ENCODE measurements at places on chromosomes 2 and 18.

DNA sequence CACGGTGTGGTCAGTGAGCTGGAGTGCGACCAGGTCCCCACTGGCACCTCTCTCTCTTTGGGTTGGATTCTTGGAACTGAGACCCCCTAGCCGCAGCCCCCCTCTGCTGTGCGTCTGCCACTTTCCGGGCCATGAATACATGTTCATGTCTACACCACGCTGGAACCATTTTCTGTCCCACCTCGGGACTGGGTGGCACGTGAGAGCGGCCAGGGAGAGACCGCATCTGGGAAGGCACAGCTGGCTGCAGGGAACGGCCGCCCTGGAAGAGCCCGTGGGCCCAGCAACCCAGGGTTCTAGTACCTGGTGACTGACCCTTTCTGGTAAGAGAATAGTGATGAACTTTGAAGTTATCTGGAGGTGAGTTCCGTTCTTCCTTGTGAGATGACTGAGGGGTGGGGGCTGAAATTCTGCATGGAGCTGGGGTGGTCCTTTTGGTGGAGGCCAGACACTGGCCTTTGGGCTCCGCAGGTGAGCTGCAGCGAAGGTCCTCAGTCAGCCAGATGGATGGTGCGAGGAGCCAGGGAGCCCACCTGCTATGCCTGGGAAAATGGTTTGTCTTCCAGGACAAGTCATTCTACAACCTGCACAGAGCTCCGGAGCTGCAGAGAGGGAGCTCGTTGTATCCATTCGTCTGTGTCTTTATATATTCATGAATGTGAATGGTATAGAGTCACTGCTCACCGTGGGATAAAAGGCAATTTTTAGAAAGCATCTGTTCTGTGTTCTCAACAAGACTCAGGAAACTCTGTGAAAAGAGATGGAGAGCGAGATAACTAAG, 223.5 kb downstream of the NDUFA10 start:
- DNase-seq, result no peak

- DNase-seq, result no peak
These were observed 550.2 kb upstream of the SETBP1 start for GRCh38 chr18:44130376-44130942.

DNA sequence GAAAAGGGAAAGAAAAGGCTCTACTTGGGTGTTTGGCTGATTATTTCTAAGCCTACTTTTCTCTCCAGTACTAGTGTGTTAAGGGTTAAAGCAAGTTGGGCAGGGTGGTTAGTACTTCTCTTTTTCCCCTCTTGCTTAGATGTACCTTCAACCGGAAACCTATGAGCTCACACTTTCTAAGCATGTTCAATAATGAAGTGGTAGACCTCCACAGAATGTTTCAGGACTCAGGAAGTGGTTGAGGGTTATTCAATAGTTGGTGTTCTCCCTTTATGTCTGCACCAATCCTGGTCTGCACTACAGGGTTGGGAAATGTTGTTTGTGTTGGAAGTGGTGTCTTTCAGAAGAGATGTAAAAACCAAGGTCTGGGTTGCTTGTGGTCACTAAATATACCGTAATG, 137.1 kb downstream of the ZEB2 start:
- no peak for DNase-seq

GRCh38 chr2:104845552-104845931, 8.4 kb upstream of the POU3F3 start:
- no peak for DNase-seq

- DNase-seq, result no peak
These were observed 2.0 kb upstream of the UPP2 start for GRCh38 chr2:158099716-158100115.

GRCh38 chr2:201358684-201359083, 1.5 kb upstream of the FLACC1 start:
- no peak for DNase-seq

DNA sequence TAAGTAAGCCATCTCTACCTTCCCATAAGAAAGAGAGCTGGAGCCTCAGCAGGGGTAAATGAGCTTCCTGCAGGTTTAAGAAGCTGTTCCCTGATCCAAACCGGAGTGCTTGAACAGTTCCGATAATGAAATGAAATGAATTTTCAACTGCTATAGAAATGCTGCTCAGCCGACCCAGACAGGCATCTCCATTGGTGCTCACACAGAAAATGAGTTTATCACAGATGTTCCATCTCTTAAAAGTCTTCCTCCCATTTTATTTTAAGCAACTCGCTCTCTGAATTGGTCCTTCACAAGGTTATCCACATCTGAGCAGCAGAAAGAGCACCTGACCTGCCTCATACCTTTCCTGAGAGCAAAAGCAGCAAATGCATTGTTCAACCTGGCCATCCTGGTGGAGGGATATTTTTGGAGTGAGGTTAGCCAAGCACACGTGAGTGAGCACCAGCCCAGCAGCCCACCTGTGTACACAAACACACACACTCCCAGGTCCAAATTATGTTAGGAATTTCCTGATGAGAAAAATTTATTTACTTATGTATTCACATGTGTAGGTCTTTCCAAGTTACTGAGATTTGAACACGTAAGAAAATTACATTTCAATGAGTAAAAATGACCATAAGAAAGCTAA, 42.2 kb upstream of the CCDC68 start:
- DNase-seq, result no peak

GRCh38 chr2:128367601-128368359, 49.1 kb upstream of the HS6ST1 start:
- no peak for DNase-seq

- no peak for DNase-seq
These were observed 612.8 kb downstream of the RNF144A start for GRCh38 chr2:7530001-7530400.

GRCh38 chr2:235740821-235741220, 247.0 kb downstream of the AGAP1 start:
- DNase-seq, result no peak

- peak; percentile 25 for DNase-seq
These were observed 30.5 kb downstream of the B3GNT7 start for GRCh38 chr2:231425811-231426703.

- peak; percentile 59 for DNase-seq
These were observed 2.3 kb downstream of the ZFP36L2 start for GRCh38 chr2:43224131-43224570.

- no peak for DNase-seq
These were observed 36.4 kb downstream of the PLEKHM3 start for GRCh38 chr2:207988975-207989374.

DNA sequence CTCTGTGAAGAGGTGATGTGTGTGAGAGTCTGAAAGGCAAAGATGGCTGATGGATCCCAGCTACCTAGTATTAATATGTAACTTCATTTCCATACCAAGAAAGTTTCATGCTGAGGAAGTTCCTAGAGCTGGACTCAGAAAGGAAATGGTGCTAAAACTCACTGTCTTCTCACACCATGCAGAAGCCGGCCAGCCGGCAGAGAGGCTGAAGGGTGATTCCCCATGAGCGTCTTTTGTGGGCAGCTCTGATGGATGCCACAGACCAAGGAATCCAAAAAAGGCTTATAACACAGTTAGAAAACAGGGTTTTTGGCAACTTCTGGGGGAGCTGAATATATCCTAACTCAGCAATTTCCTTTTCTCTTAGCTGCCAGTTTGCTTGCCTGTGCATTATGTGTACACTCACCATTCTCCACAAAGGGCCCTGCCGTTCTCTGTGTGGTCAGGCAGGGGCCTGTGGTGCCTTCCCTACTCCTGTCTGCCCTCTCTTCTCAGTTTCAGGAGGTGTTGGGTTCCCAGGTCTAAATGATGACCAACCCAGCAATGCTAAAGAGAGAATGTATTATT, 289.4 kb downstream of the MTX2 start:
- no peak for DNase-seq

GRCh38 chr18:23971666-23972230, 42.8 kb upstream of the TTC39C start:
- no peak for DNase-seq

DNA sequence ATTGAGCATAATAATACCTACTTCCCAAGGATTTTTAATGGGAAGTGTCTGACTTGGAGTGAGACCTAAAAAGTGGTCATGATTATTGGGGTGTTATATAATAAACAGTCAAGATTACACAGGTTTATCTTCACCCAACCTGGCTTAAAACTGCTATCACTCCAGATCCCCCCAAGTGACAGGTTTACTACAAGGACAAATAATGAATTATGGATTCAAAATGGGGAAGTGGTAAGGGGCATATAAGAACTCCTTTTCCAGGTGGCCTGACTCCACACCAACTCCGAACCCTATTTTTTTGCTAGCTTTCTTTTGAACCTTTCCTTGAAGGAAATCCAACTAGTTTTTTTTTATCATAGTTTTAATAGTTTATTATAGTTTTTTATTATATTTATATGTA, 663.0 kb upstream of the FANCL start:
- DNase-seq, result no peak

- no peak for DNase-seq
These were observed 30.7 kb downstream of the BAZ2B start for GRCh38 chr2:159585622-159586021.

DNA sequence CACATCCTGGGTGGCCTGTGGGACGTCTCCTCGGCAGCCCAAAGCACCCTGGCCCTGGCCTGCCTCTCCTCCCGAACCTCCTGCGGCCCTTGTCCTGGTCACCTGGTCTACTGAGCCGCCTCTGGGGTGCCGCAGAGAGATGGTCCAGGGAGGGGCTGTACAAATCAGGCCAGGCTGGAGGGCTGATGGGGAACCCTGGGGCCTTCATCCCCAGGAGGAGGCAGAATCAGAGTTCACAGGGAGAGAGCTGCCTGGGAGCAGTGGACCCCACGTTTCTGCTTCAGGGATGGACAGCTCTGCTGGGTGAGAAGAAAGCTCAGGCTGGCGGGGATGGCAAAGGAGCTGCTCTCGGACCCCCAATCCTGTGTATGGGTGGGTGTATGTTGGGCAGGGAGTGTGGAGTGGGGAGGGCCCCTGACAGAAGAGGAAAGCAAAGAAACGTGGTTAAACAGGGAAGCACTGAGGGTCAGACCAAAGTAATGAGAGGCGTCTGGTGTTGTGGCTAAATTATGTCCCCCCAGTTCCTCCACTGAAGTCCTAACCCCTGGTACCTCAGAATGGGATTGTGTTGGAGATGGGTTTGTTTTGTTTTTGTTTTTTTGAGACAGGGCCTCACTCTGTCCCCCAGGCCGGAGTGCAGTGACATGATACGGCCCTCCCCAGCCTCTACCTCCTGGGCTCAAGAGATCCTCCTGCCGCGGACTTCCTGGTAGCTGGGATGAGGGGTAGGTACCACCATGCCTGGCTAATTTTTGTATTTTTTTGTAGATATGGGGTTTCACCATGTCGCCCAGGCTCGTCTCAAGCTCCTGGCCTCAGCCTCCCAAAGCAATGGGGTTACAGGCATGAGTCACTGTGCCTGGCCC, 73.4 kb upstream of the SMAD7 start:
- no peak for DNase-seq

- DNase-seq, result no peak
These were observed 307.2 kb downstream of the MYCN start for GRCh38 chr2:16247326-16248122.

DNA sequence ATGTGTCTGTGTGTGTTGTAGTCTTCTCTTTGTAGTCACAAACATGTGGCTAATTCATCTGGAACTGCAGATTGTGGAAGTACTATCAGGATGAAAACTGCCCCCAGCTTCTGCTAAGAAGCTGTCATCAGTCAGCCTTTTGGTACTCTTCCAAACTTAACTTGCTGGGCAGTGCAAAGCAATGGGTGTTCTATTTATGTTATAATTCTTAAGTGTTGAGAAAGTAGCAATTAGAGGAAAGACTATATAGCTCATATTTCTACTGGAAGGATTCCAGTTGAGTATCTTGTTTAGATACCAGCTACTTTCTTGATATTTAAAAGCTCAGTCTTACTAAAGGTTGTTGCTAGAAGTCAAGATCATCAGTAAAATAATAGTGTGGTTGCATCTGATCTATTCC, 52.1 kb downstream of the SLC38A11 start:
- no peak for DNase-seq

DNA sequence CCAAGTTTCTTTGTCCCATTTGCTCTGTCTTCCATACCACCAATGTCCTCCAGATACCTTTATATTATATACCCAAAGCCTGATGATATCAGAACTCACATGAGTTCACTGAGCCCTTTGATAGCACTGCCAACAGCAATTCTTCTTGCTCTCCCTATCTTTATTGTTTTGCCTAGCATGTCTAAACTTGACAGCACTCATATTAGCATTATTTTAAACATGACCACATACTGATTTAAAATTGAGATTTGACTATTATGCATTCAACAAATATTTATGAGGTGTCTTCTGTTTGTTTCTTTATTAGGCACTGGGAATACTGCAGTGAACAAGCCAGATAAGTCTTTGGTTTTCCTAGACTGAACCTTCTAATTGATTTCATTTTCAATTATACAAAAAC, 587.3 kb upstream of the GCFC2 start:
- DNase-seq, result no peak

GRCh38 chr2:71787108-71787415, 333.7 kb downstream of the DYSF start:
- DNase-seq, result no peak

GRCh38 chr2:72128059-72128842, 19.4 kb downstream of the CYP26B1 start:
- DNase-seq, result no peak

- no peak for DNase-seq
These were observed 979 bp downstream of the LONRF2 start for GRCh38 chr2:100321179-100321865.

- no peak for DNase-seq
These were observed 114.1 kb upstream of the PKDCC start for GRCh38 chr2:41933585-41934320.

DNA sequence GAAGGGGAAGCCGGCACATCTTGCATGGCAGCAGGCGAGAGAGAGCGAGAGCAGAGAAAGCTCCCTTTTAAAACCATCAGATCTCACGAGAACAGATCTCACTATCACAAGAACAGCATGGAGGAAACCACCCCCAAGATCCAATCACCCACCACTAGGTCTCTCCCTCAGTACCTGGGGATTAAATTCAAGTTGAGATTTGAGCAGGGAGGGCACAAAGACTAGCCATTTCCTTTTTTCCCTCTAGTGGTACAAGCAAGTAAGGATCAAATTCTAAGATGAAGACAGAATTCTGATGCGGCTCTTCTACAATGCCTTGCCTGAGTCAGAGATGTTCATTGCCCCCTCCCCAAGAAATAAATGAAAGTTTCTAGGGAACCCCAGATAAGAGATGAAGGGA, 45.6 kb upstream of the ANKRD44 start:
- DNase-seq, result no peak

GRCh38 chr2:148495586-148495985, 149.0 kb upstream of the EPC2 start:
- DNase-seq, result no peak

GRCh38 chr2:241376808-241377207, 20.7 kb downstream of the FARP2 start:
- no peak for DNase-seq

GRCh38 chr2:100000915-100001707, 141.3 kb downstream of the AFF3 start:
- DNase-seq, result no peak

- DNase-seq, result no peak
These were observed 14.1 kb downstream of the MERTK start for GRCh38 chr2:111912547-111912946.

GRCh38 chr2:183035954-183036669, 2.1 kb downstream of the NCKAP1 start:
- DNase-seq, result no peak

Data from activated T-cell treated with anti-CD3 and anti-CD28 coated beads for 4 hours (primary cell).